ENCODE measurements at places on chromosomes 16 and 17. TPM values are rescaled to one million over a fixed set of nuclear protein-coding genes. Genes with fewer than 3 reads are reported as not detected.

The ITGAL gene
- total RNA-seq: not detected

The ABCC11 gene
- not detected for total RNA-seq

The CEMP1 gene
- not detected for total RNA-seq

The CNTNAP1 gene
- 6.7 TPM for total RNA-seq

The NAE1 gene
- total RNA-seq: 132 TPM

The KATNB1 gene
- 24.9 TPM for total RNA-seq

The PCGF2 gene
- total RNA-seq: 1.6 TPM

The ABCA9 gene
- not detected for total RNA-seq

The KLHL36 gene
- 23.5 TPM for total RNA-seq

The ACSM3 gene
- total RNA-seq: 1.6 TPM

The PHF23 gene
- 37.5 TPM for total RNA-seq

The TNFRSF17 gene
- total RNA-seq: not detected

The TBC1D3C gene
- total RNA-seq: not detected

The ABCA10 gene
- total RNA-seq: 1.8 TPM

The C16orf74 gene
- 5.8 TPM for total RNA-seq

The GJC1 gene
- 8.8 TPM for total RNA-seq

The OR2C1 gene
- not detected for total RNA-seq

The RHBDL1 gene
- 3.8 TPM for total RNA-seq

The CCL3 gene
- not detected for total RNA-seq

The HP gene
- not detected for total RNA-seq
